SK-N-SH (cell line): ENCODE measurements at places on chromosomes 1 and 21.

- no peak for DNase-seq
Observed at GRCh38 chr1:164310166-164310565, 248.8 kb upstream of the PBX1 start.

- no peak for DNase-seq
Observed at GRCh38 chr1:103997631-103998030, 247.9 kb downstream of the AMY1C start.

DNA sequence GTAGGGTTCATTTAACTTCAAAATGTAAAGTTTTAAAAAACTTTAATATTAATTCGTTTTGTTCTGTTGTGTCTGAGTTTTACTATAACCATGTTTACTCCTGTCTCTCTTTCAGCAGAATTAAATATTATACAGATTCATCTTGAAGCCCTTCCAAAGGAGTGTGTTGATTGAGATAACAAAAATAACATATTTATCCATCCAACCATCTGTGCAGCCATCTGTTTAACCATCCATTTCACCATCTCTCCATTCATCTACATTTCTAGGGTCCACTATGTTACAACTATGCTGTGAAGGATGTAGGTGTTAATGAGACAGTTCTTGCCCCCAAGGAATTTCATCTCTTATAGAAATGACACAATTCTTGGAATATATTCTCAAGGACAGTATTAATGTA lies 36.0 kb upstream of the GNG12 start:
- no peak for DNase-seq

- DNase-seq, result no peak
Observed at GRCh38 chr1:79902418-79902817, 895.9 kb upstream of the ADGRL4 start.

DNA sequence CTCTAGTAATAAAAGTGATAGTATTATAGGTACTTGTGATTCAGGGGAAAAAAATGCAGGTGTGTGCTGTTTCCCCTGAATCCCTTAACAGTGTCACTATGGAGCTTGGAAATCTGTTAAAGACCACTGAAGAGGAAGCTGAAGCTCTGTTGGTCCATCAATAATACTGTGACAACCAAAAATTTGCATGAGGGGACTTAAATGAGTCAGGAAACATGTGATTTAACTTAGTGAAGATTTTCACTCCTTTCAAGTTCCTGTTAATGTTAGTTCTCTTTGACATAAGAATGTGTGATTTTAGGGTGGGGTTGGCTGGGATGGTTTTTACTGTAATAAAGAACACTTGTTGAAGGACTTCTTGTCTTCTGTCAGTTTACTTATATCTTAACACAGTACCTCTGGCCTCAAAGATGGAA lies 32.0 kb downstream of the VANGL2 start:
- DNase-seq, result no peak

GRCh38 chr1:19375631-19376400 lies 63.7 kb downstream of the SLC66A1 start:
- DNase-seq, result no peak

GRCh38 chr1:211335522-211336157 lies 9.0 kb downstream of the TRAF5 start:
- no peak for DNase-seq

DNA sequence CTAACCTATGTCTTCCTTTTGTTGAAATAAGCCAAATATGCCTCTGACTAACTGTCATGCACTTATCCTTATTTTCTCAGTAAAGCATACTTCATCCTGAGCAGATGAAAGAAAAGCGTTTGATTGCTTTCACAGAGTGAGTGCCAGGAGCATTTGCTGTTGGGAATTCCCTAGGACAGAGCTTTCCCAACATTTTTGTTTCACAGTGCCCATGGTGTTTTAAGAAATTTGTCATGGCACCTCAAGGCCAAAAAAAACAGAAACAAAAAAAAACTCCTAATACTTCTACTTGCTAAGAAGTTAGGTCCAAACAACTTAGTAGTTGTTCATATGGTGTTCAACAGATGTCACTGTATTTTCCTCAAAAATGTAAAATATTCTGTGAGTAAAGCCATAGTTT lies 120.8 kb upstream of the BMP8A start:
- DNase-seq, result no peak

- peak; percentile 83 for DNase-seq
Observed at GRCh38 chr1:229661022-229661877, 35.2 kb downstream of the URB2 start.

GRCh38 chr1:182185842-182186756 lies 124.6 kb upstream of the ZNF648 start:
- DNase-seq, result no peak

DNA sequence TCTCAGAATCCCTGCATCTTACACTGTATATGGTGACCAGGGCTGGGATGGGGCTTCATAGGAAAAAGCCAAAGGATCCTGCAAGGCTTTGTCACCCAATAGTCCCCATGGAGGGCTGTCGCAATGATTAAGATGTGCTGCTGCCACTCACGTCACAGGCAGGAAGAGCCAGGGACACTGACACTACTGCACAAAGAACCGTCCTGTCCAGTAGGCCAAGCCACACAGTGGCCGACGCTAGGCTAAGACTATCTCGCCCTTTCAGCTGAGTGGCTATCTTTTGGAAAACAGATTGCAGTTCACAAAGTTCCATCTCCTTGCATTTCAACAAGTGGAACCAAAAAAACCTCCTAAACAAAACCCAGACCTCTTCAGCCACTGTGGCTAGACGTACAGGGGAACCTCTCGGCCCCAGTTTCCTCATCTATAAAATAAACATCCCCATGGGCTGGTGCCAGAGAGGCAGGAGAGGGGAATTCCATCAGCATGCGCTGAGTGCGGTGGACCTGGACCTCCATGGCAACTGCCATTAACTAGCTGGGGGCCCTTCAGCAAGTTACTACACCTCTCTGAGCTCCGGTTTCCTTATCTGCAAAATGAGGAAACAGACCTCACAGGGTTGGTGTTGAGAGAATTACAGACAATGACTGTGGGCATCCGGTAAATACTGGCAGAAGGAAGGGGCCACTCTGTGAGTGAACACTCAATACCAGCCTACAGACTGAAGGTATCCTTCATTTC lies 8.7 kb downstream of the CAPZB start:
- DNase-seq, result no peak

DNA sequence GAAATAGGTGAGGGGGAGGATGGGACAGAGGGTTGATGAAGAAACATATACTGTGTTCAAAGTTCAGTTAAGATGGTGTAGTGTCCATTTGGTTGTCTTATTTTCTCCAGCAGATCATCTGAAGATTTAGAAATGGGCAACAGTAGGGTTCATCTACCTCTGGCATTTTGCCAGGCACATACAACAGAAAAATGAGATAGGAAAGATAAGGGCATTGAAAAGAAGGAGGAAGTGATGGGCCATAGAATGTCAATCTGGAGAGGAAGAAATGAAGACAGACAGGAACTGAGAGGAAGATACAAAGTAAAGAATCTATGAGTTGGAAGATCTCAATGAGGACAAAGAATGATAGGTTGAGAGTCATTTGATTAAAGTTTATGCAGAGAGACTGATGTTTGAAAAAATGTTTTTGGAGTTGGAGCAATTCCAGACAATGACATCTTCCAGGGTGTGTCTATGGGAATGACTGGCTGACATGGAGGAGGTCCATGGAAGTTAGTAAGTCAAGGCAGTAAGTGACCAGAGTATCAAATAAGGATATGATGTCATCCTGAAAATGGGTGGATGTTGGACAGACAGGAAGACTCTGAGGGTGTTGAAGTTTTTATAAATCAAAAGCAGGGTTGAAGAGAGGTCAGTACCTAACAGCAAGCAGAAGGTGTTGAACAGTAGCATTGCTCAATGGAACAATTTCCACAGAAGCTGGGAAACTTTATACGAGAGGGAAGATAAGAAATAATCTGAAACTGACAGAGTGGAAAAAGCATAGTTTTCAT lies 18.7 kb upstream of the CD55 start:
- DNase-seq, result no peak

DNA sequence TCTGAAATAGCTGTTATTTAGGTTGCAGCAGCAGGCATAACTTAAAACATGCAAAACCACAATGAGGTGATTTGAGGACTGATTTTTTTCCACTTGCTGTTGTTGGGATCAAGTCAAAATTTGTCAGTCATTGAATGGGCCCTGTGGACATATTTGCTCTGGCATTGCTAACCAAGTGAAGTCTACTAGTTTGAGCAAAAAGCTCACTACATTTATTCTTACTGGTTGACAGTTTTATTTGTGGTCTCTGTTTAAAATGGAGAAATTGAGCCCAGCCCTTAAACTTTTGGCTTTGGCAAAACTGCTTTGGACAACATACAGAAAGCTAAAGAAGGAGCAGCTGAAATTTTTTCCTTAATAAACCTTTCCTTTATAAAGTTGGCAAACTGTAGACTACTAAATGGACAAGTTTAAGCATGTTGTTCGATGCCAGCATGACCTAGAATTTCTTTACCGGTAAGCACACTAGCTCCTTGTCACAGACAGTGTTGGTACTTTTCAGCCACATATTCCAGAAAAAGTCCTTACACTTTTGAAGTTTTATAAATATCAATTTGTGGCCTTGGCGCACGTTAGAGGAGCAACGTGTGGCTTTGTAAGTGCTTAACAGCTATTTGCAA lies 234.6 kb downstream of the USP25 start:
- no peak for DNase-seq
